ENCODE measurements at places on chromosomes 5 and 9.

GRCh38 chr5:112757468-112758208, 20.0 kb downstream of the APC start:
- peak; percentile 94 for DNase-seq

DNA sequence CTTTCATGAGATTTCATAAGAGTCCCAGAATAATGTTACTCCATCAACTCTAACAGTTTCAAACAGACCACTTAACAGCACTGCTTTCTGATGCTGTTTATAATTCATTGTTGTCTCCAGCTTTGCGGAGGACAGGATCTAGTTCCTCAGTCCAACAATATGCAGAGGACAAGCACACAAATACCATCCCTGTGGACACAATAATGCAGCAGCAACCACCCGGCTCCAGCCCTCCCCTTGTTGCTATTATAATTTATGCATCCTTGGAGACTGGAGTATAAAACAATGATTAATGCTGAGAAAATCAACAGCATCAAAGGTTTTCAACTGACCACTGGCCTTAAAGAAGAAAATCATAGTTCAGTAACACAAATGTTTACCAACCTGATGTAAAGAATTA, 108.3 kb downstream of the DENND1A start:
- DNase-seq, result no peak

- DNase-seq, result no peak
These were observed 57.5 kb upstream of the STK32A start for GRCh38 chr5:147177125-147177840.

DNA sequence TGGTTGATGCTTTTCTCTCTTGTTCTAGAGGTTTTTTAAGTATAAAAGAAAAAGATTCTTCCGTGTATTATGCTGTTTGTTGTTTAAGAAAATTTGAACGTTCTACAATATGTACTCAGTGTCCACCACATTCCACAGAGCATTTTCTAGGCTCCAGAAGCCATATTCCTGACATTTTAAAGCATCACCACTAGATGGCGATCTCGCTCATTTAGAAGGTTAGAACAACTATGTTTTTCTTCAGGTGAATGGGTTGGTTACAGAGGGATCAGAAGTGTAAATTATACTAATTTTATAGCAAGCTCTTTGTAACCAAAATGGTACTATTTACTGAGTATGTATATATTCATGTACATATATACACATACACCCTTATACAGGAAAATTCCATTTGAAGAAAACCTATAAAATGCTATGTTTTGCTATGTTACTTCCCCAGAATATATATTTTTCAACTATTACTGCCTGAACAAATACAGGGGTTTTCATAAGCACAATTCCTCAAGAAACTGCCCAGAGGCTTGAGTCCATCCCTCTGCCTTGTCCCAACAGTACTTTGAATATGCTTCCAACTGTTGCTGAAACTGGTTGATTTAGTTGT, 284.3 kb downstream of the CCDC171 start:
- peak; percentile 58 for DNase-seq

DNA sequence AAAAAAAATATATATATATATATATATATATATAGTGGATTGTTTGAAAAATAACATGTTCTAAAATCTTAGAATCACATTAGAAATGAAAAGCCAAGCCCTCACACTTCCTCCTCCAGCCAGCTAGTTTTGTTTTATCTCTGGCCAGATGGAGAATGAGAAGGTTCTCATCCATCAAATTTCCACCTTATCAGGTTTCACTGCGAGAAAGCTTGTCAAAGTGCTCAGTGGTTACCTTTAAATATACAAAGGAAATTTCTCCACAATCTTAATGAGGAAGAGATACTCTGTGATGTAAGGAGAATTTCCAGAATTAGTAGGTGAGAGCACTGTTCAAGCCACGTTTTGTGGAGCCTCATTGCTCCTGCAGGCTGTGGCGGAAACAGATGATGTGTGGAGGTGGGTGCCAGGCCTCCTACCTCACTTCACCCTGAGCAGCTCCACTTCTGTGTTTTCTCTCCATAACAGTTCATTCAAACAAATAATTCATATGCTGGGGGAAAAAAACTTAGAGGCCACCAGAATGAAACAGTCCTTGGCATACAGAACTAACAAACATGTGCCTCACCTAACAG, 71.9 kb downstream of the CDK5RAP2 start:
- DNase-seq, result no peak

GRCh38 chr9:4686584-4686983, 7.2 kb downstream of the CDC37L1 start:
- DNase-seq, result no peak
